Right ventricle myocardium superior (tissue), 1 donor: ENCODE measurements at places on chromosomes 16 and 17. TPM values are rescaled to one million over a fixed set of nuclear protein-coding genes. Genes with fewer than 3 reads are reported as not detected.

MT4 gene
- total RNA-seq, result not detected

ZFP3 gene
- total RNA-seq, result 9.3 TPM

DNA sequence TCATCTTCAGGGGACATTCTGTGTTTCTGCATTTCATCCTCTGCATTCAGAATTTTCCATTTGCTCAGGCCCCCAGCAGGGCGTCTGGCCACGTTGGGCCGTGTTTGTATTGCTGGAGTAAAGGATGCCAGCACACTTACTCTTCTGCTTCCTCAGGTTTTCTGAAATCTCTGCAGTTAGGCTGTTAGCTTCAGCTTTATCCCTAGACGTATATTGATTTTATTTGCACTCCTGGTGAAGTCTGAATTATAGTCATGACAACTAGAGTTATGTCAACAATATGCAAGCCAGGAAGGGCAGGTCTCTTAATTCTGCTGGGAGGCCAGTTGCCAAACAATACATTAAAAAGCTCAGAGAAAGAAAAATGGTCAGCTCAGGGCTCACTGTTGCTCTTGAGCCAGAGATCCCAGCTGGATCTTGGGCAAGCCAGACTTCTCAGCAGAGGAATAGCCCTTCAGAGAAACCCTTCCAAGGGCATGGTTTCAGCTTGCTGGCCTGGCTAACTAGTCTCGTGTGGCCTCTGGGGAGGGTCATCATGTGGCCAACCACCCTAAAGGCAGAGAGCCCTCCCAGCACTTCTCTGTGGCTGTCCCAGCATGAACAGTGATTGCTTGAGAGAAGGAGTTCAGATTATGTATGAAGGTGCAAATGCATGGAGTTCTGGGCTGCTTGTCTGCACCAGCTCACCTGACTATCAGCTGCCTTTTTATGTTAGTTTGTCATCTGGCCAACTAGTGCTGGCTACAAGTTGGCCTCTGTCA, 110.2 kb upstream of the CACNG5 start:
- peak; percentile 52 for DNase-seq

DNA sequence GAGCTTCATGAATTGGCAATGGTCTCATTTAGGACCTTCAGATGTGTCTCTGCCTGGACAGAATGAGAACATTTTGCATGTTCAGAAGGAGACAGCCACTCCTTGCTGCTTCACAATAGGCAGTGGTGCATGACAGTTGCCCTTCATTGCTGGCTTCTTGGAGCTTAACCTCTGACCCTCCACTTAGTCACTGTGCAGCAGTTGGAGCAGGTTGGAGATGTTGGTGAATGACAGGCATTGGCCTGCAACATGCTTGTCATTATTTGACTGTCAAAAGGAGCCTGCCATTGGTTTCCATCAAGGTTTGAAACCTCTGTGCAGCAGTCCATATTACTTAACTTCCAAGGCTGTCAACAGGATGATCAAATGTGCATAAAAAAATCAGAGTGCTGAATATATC, 22.7 kb downstream of the FTO start:
- no peak for DNase-seq

DNA sequence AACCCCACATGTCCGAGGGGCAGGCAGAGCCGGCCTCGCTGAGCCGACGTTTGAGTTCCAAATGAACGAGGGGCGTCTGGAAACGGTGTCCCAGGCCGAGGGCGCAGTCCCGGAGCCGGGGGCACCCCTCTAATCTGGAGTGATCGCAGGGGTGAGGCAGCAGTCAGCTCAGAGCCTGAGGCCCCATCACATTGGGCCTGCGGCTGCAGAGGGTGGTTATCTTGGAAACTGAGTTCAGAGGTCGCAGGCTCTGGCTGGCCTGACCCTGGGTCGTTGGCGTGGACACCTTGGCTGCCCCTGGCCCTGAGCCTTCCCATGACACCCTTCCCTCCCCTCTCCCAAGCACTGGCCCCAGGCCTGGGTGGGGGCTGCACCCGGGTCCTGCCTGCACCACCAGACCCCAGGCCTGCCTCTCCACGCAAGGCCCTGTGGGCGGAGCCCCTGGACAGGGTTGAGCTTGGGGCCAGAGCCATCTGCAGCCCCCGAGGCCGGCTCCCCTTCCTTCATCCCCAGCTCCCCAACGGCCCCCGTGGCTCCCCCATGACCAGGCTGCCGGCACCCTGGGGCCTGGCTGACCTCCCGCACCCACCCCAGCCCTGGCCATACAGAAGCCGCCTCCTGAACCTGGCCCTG, 45.6 kb downstream of the ZFPM1 start:
- DNase-seq, result no peak

DNA sequence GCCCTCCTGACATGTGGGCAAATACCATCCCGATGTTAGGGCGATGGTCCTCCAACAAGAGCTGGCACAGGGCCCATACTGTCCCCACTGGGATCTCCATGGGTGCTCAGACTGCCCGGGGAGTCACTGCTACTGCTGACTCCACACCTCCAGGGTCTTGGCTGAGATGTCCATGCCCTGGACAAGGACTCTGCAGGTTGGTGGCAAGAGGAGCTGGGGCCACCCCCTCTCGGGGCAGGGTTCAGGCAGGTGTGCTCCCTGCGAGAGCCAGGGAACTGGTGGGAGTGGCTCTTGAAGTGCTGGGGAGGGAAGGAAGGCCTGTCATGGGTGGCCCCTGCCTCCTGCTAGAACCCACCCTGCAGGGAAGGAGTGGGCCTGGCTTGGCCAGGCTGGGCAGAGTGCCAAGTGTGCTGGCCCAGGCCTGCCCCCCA, 6.4 kb downstream of the CASKIN2 start:
- DNase-seq, result no peak

DNA sequence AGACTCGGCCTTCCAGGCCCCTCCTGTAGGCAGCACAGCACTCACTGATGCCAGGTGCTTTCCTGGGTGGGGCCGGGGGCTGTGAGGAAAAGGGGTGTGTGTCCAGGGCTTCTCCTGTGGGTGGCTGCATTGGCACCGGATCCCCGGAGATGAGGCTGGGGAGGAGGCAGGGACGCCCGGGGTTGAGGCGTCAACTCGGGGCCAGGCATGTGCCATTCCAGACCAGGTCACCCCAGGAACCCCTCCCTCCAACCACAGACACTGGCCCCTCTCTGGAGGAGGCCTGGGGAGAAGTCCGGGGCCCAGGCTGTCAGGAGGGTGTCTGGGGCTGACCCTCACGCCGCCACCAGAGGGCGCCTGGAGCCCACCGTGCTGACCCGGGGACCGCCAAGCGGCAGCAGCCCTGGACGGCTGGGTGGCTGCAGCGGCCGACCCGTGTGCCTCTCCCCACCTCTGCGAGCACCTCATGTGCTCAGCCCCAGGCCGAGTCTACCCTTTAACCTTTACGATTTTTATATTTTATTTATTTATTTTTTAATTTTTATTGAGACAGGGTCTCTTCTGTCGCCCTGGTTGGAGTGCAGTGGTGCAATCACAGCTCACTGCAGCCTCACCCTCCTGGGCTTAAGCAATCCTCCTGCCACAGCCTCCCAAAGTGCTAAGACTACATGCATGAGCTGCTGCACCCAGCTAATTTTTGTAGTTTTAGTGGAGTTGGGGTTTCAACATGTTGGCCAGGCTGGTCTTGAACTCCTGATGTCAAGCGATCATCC, 3.2 kb upstream of the METRN start:
- DNase-seq, result peak; percentile 88

CFAP119 gene
- total RNA-seq, result 0.46 TPM

DNA sequence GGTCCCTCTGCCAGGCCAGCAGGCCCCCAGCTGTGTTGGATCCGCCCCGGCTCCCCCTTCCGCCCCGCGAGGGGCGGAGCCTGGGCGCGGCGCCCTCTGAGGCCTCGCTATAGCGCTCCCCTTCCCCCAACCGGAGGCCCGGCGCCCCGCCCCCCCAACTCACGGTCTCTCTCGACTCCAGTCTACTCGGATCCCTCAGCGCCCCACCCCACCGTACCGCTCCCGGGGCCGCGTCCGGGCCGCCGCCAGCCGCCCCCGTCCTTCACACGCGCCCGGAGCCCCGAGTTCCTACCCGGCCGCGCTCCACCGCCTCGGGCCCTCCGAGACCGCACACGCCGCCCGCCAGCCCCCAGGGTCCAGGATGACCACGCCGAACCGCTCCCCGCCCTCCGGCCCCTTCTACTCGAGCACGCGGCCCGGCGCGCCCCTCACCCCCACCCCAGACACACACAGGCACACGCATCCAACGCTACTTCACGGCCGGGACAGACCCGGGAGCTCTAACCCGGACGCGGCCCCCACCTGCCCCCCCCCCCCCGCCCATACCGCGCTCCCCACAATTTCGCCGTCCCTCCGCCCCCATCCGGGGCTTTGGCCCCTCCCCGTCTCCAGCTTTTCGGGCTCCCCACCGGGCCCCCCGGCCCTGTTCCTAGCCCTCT, 1.4 kb downstream of the PHF23 start:
- DNase-seq, result peak; percentile 91

ATP2A1 gene
- total RNA-seq, result not detected

DNA sequence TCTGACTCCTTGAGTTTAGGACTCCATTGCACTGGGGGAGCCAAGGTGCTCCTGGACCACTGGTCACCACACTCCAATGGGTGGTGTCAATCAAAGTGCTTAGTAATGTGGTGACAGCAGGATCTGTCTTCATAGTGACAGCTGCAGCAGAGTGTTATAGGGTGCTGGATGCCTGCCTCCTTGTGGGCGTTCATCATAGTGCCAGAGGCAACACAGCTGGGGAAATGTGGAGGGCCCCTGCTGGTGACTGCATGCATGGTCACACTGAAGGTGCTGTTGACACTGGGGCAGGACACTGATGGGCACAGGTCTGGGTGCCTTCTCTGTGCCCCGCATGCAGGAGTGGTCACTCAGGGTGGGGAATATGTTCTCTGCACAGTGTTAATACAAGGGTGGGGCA, 177.5 kb upstream of the CDH8 start:
- DNase-seq, result no peak

- DNase-seq, result no peak
Observed at GRCh38 chr17:50661348-50661747, 26.7 kb downstream of the ABCC3 start.
